Activated CD4-positive, alpha-beta T cell treated with anti-CD3 and anti-CD28 coated beads for 4 hours (primary cell): ENCODE measurements at places on chromosomes 11 and 22.
A peak's percentile ranks its signal among the peaks of the same experiment; 100 is the strongest.

DNA sequence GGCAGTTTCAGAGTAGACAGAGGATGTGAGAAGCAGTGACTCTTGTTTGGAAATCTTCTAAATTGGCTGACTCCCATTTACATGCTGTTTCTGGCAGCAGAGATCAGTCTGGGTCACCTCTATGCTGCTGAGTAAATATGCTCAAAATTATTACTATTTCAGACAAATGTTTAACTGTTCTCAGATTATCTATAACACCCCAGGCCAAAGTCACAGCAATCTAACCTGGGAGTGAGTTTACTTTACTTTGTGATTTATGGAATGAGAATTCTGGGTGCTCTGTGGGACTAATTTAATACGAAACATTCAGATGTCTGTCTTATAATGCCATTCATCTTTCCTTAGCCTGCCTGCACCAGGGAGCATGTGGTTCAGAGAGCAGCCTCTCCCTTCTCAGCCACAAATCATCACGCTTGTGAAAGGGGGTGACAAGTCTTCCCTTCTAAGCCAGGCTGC lies 282.5 kb upstream of the MPPED2 start:
- DNase-seq, result no peak

- DNase-seq, result no peak
Observed at GRCh38 chr11:94576306-94576705, 9.1 kb downstream of the PIWIL4 start.

DNA sequence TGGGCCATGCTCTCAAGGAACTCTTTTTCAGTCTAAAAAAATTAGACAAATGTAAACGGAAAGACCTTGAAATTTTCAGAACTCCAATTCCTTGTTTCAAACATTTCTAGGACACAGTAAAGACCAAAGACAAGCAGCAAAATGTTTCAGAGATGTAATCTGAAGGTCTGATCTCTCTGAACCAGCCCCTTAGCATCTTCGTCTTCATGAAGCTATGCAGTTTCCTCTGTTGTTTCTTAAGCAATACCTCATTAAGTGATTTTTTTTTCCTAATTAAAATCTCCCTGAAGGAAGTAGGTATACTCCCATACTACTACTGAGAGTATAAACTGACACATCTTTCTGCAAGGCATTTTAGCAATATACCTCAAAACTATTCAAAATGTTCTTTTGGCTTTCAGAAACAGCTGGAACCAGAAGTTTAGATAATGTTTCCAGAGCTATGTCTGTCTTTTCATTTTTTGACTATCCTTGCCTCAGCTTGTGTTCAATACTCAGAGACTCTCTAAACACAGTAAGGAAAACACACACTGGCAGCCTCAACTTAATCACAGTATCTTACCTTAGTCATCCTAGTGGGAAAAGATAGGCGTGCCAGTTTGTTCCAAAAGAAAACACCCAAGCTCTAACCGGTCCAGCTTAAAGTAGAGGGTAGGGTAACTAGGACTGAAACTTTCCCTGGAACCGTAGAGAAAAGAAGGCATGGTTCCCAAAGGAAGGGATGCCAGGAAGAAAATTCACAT lies 25.1 kb downstream of the SBF2 start:
- DNase-seq, result no peak

DNA sequence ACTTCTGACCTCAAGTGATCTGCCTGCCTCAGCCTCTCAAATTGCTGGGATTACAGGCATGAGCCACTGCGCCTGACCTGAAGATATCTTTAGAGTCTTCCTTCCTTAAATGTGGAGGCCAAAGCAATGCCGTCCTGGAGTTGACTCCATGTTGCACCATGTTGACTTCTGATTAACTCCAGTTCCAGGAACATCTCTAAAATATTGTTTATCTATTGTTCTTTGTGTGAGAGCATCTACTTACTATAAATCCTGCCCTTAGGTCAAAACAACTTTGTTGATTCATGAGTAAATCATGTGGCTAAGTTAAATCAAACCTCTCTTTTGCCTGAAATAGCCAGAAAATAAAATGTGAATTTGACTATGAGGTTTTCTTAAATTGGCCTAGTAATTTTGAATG lies 56.6 kb upstream of the CAPRIN1 start:
- DNase-seq, result no peak

DNA sequence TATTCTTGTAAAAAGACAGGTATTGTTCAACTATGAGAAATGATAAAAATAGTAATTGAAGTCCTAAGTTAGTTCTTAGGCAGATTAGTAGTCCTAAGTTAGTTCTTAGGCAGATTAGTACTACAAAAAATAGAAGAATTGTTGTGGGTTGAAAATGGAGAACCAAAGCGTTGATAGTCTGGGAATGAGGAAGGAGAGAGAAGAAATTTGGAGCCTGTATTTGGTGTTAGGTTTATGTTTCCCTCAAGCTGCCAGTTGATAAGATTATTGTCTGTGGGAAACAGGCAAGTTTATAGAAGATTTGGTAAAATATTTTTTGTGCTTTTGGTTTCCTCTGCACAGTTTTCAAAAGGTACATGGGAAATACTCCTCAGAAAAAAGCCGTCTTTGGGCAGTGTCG lies 3.6 kb downstream of the BCO2 start:
- no peak for DNase-seq

DNA sequence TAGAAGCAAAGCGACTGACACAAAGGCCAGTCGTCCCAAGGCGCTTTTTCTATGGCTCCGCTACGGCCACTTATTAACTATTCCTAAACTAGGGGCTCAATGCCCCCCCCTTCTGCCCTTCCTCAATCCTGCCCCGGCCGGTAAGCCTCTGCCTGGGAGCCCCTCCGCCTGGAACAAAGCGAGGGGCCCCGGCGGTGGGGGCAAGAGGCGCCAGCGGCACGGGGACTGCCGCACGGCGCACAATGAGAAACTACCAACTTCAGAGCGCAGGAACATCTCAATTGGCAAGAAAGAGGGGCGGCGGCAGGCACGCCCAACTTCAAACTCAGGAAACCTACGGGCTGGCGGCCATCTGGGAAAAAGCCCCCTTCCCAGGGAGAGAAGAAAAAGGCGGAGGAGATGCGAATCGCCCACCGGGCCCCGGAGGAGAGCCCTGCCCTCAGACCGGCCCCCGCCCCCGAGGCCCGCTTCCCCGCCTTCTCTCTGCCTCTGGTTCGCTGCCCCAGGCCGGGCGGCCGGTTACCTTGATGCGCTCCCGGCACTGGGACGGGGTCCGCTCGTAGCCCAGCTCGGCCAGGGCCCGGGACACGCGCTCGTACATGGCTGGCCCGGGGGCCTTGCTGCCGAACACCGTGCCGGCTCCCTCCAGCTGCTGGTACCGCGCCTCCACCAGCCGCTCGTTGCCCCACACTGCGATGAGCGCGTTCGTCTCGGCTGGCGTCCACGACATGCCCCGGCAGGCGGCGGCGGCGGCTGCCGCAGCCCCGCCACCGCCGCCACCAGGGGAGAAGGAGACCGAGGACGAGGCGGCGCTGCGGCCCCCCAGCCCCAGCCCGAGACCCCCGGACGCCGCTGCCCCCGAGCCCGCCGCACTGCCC lies 619 bp downstream of the MSANTD2 start:
- peak; percentile 35 for DNase-seq

- no peak for DNase-seq
Observed at GRCh38 chr22:44033694-44034093, 9.6 kb downstream of the PARVB start.

DNA sequence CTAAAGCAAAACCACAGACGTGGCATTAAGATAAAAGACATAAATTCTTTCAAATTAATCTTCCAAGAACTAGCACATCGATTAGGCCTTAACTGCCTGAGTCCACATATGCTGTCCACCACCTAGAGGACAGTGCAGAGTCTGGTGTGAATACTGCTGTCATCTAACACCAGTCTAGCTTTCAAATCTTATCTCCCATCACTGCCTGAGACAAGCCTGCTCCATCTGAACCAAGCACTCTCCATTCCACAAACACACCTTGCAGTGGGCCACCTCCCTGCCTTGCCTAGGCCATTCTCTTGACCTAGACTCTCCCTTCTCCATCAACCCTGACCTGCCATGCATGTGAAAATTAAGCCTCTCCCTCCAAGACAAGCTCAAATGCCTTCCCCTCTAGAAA lies 129.5 kb upstream of the PITPNB start:
- no peak for DNase-seq

- no peak for DNase-seq
Observed at GRCh38 chr11:71425860-71426259, 22.3 kb downstream of the DHCR7 start.

DNA sequence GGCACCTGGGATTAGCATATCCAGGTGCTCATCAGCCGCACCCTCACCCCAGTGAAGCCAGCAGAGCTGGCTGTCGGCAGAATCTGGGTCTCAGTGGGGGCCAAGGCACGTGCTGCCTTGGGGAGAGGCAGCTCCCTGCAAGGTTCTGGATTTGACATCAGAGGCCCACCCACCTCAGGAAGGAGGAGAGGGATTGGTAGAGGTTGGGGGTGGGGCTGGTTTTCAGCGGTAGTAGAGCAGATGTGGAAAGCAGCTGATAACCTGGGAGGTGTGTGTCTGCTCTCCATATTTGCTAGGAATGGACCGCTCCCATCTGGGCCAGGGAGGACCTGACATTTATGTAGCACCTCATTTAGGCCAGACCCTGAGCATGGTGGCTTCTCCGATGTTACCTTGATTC lies 147.5 kb downstream of the GRIK4 start:
- no peak for DNase-seq

GRCh38 chr11:56906683-56907148 lies 82.0 kb upstream of the OR5AK2 start:
- DNase-seq, result no peak

GRCh38 chr22:20009018-20009491 lies 7.6 kb downstream of the ARVCF start:
- no peak for DNase-seq

GRCh38 chr11:35332524-35332923 lies 86.8 kb downstream of the SLC1A2 start:
- no peak for DNase-seq

DNA sequence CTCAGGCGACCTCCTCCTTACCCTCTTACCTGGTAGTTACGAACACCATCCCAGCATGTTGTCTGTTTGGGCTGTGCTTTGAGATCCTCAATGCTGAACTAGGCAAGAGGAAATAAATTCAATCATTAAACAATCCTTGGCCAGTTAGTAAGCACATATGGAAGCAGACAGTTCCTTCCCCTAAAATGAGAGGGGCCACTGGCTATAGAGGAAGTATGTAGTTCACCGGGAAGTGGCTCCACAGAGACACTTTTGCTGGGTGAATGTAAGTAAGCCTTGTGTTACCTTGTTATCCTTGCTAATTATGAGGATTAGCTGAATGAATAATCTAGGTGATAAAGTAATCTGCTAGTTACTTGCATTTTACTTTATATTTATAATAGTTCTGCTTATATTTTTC lies 2.9 kb downstream of the THYN1 start:
- DNase-seq, result no peak

DNA sequence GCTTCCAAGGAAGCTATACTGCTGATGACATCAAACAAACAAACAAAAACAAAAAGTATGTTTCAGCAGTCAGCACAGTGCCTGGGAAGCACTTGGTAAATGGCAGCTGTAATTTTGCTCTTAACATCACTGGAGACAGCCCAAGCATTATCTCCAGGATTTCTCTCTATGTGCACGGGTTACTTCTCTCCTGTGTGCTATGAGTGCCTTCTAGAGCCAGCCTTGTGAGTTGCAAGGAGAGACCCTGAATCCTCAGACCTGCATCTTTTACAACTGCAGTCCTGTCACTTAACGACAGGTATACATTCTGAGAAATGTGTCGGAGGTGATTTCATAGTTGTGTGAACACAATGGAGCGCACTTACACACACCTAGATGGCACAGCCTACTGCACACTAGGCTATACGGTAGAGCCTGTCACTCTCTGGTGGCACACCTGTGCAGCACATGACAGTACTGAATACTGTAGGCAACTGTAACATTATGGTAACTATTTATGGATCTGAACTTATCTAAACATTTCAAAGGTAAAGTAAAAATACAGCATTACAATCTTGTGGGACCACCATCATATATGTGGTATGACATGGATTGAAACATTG lies 662.5 kb upstream of the B3GAT1 start:
- DNase-seq, result no peak

GRCh38 chr22:29134448-29134847 lies 61.6 kb downstream of the KREMEN1 start:
- DNase-seq, result no peak

DNA sequence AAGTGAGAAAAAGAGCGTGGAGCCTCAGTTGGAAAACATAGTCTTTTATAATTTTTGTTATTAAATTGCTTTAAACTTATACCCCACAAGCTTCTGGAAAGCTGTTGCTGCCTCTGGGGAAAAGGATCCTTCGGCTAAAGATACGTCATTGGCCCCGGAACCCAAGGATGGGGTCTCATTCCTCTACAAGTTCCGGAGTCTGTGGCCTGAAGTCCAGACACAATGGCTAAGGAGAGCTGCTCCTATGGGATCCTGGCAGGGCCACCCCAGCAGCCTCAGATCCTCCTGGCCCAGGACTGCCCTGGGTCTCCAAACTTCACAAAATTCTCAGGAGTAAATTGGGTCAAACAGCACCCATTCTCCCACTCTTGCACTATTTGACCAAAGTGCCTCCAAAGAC lies 5.9 kb downstream of the WT1 start:
- DNase-seq, result no peak

DNA sequence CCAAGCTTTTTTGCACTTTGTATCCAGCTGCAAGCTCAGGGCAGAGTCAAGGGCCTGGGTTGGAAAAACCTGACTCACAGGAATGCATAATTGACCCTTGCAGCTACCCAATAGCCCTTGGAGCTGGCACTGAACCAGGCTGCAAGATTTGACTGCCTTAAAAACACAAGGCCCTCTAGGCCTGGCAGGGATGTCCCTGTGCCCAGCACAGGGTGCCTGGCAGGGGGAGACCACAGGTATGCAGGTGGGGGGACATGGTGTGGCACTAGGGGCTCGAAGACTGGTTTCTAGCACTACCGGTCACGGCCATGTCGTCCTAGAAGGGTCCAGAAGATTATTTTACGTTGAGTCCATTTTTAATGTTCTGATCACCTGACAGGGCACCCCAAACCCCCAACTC lies 30.2 kb downstream of the SBF1 start:
- no peak for DNase-seq

DNA sequence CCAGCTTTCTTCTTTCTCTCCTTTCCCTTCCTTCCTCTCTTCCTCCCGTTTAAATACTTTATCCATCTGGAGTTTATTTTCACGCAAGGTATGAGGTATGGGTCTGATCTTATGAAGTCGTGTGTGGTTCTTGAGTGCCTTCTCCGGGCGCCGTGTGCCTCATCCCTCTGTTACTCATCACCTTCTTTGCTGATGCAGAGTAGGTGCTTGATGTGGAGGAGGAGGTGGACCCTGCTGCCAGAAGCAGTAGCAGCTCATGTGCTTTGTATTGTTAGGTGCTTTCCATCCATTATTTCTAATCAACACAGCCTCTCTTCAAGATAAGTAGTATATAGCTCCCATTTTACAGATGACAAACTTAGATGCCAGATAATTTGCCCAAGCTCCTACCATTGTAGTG lies 47.0 kb downstream of the TNRC6B start:
- DNase-seq, result peak; percentile 61

GRCh38 chr11:8689726-8690255 lies 7.2 kb downstream of the RPL27A start:
- DNase-seq, result no peak

- no peak for DNase-seq
Observed at GRCh38 chr22:23984430-23984829, 4.5 kb downstream of the GSTT2 start.
